ENCODE measurements at places on chromosomes 7 and 10.
A peak's percentile ranks its signal among the peaks of the same experiment; 100 is the strongest.

GRCh38 chr7:153381275-153382040 lies 621.9 kb downstream of the ACTR3B start:
- no peak for DNase-seq

DNA sequence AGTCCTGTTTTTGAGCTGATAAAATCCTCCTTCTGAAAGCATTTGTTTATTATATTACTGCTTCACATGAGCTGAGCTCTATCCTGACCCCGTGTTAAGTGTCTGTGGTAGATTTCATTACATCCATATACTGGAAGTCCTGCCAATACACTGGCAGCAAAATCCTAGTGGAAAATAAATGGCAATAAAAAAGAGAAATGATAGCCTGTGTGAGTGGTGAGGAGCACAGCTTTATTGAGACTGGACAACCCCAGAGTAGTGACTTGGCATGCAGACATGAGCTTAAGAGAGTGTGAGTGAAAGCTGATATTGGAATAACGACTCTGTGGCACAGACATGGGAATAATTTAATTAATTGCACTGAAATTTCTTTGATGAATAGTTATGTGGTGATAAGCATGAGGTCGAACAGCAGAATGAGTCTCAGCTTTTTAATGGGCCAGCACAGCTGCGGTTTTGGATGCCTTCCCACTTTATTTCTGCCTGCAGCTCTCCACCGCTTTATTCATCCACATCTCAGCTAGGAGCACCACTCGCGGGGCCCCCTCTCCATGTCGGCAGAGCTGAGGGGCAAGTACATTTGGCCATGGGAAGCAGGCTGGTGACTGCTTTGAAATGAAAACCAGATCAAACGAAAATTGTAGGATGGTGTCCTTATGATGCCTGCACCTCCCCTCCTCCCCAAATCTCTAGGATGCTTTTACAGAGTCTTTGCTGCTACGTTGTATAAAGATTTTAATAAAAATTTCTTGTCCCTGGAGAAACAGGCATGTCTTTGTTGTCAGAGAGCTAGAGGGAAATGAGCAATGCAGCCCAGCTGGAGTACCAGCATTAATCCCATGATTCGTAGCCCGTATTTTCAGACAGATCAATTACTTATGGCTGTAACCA lies 494.3 kb downstream of the AUTS2 start:
- DNase-seq: peak; percentile 6

- DNase-seq: no peak
These were observed 25.1 kb upstream of the DDIT4 start for GRCh38 chr10:72248468-72249151.

DNA sequence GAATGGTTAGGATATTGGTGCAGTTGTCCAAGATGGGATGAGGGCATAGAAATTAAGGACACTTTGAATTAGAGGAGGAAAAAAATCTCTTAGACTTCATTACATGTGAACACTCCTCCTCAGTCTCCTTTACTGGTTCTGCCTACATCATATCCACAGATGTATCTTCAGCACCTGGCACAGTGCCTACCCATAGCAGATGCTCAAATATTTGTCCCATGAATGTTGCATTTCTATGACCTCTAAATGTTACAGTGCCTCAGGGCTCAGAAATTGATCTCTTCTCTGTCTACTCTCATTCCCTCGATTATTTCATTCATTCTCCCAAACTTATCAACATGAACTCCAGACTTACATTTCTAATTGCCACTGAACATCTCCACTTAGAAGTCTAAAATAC lies 17.1 kb downstream of the CNNM1 start:
- peak; percentile 15 for DNase-seq

DNA sequence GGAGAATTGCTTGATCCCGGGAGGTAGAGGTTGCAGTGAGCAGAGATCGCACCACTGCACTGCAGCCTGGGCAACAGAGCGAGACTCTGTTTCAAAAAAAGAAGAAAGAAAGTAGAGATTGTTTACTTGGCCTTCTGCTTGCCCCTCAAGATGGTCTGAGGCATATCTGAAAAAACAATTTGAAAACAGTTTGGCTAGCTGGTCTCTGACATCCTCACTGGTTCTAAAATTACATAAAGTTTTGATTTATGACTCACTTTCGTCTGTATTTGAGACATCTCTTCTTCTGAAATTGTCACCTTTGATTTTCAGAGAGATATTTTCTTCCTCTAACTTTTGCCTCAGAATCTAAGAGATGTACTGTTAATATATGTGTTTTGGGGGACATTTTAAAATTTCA lies 49.6 kb upstream of the HELLS start:
- no peak for DNase-seq

- peak; percentile 7 for DNase-seq
These were observed 43.3 kb upstream of the NFKB2 start for GRCh38 chr10:102352066-102352715.

DNA sequence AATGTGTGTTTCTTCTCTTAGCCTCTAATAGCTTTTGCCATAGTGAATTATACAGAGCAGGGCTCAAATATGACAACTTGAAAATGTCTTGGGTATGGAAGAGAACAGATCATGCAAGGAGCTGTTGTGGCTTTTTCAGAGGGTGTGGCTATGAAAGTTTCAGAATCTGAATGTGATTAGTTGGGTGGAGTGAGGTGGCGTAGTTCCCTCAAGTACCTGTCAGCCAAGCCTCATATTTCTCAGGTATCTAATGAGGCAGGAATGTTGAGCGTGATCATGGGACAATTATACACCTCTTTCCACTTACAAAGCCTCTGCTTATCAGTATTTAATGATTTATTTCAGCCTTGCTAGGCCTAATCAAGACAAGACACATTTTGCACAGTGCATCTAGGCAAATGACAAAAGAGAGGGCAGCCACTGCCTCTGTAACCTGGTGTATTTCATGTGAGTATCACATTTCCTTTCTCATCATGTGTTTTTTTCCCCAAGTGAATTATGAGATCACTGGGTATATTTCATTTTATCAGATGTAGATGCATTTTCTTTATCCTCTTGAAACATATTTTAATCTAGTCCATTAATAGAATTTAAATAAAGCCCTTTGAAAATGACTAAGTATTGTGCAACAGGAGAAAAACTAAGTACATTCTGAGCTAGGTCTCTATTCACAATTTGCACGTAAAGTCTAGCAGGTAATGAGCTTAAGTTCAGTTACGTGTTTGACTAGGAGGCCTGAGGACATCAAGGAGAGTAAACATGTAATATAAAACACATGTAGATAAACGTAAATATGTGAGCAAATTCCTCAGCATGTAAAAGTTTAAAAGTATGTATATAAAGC lies 644.4 kb upstream of the IGFBP3 start:
- no peak for DNase-seq

GRCh38 chr7:142587578-142588191 lies 161.6 kb upstream of the PRSS1 start:
- DNase-seq: no peak

DNA sequence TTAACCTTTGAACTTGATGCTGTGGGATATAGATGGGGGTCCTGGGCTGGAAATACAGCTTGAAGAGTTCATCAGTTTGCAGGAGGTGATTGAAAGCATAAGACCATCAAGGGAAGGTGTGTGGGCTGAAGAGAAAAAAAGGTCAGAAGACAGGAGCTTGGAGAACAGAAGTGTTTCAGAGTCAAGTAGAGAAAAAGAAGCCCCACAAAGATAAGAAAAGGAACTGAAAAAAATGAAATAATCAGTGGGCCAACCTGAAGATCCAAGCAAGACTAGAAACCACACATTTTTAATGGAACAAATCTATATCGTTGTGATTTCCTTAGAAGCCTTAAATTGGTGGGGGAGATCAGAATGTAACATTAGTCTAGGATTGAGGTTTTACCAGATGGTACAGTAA lies 22.5 kb downstream of the ZEB1 start:
- no peak for DNase-seq

- DNase-seq: no peak
These were observed 7.5 kb upstream of the KLF14 start for GRCh38 chr7:130741331-130741995.

DNA sequence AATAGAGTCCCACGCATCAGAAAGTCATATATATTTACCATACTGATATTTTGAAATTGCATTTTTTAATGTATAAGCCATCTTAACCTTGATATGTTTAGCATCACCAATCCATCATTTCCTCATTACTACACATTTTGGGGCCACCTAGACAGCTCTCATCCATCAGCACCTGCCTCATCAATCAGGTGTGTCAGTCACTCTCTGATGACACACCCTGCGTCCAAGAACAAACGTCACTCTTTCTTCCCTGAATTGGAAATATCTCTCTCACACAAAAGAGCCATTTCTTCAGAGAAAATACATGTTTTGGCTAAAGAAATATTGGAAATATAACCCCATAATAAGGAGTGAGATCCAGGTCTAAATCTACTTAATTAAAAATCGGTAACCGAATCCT lies 38.9 kb upstream of the RSU1 start:
- DNase-seq: no peak

- no peak for DNase-seq
These were observed 492.5 kb downstream of the ETV1 start for GRCh38 chr7:13496976-13497375.

DNA sequence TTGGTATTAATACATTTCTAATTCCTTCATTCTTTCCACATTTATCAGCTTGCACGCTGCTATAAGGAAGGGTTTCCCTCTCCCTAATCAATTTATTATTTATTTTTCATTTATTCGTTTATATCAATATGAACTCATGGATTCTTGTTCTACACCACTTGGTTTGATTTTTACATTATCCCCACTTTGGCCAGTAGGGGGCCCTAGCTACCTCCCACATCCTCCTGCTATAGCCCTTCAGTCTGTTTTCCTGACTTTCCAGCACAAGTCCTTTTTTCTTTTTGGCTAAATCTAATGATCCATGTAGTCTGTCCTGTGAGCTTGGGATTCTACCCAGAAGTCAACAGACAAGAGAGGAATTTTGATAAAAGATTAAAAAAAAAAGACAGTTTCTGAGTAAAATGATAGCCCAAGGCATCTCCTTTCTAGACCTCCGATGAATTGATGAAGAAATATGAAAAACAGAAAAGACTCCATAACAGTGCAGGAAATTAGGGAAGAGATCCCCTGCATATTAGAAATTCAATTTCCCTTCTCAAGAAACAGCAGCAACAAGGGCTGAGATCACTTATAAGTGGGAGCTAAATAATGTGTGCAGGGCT lies 47.7 kb downstream of the LYZL2 start:
- DNase-seq: no peak

DNA sequence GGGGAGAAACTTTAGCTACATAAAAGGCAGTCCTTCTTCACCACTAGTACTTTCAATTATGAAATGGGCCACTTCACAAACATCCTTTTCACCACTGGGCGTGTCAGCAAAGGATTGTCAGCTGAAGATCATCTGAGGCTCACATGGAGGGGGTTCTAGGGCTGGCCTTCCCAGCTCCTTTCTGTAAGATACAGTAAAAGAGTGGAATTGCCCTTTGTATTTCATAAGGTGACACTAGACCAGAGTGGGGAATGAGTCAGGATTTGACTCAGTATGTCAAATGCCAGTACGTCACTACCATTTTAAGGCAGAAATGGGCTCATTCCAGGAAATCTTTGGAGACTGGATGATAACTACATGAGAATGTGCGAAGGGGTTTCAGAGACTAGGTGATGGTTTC lies 21.2 kb upstream of the BLOC1S2 start:
- DNase-seq: no peak

DNA sequence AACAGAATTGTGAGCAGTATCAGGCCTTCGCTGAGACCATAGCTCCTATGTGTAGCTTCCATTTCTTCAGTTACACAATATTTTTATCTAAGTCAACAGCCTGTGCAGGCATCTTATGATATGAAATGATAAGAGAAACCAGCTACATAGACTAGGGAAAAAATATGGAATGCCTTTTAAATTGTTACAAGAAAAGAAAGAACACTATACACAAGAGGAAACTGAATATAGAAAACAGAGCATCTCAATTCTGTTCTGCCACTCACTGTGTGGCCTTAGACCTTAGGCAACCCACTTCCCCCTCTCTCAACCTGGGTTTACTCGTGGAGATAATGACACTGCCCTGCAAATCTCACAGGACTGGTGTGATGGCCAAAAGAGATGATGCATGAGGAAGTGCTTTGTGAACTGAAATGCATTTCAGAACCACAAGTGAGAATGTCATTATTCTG lies 132.9 kb downstream of the LRRN3 start:
- DNase-seq: no peak

DNA sequence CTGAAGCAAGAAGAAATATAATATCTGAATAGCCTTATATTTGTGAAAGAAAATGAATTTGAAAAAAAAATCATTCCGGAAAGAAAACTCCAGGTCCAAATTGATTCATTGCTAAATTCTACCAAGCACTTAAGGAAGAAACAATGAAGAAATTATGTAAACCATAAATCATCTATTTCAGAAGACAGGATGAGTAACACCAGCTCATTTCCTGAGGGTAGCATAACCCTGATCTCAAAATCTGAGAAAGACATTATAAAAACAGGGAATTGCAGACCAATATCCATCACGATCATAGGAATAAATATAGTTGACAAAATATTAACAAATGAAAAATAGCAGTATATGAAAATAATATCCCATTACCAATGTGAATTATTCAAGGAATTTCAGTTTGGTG lies 70.1 kb upstream of the RAB18 start:
- DNase-seq: no peak

GRCh38 chr10:30559180-30559579 lies 70.4 kb downstream of the LYZL2 start:
- DNase-seq: no peak

GRCh38 chr7:92732316-92733036 lies 103.9 kb downstream of the CDK6 start:
- no peak for DNase-seq

- no peak for DNase-seq
These were observed at the start of gene MYL7 for GRCh38 chr7:44141221-44141850. TSS of gene MYL7 (minus strand) at chr7:44141332. CDS start at chr7:44141305, 27 bp downstream.

DNA sequence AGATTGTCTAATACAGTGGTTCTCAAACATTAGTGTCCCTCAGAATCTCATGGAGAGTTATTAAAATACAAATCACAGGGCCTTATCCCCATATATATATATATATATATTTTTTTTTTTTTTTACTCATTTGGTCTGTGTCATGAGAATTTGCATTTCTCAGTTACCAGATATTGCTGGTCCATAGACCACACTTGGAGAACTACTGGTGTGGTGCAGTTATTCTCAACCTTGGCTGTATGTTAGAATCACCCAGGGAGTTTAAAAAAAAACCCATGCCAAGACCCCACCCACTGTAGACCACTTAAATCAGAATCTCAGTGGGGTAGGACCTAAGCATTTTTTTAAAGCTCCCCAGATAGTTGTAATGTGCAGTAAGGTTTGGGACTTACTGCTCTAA lies 179.9 kb downstream of the AUTS2 start:
- DNase-seq: no peak

DNA sequence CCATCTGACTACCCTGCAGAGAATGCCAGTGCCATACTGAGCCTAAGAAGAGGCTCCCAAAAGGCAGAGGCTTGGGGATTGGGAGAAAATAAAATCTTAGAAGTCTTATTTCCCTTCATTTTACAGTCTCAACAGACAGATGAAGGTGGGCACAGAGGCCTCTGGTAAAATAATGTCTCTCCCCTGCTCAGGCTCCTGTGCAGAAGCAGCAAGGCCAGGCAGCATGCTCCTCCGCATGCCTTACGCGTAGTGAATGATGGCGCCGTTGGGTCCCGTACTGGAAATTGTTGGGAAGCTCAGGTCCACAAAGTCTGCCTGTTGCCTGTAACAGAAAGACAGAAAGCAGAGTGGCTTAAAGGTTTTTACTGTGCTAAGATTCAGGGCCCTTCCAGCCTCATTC lies 45.8 kb downstream of the XPNPEP1 start:
- no peak for DNase-seq

GRCh38 chr7:20402747-20403230 lies 72.1 kb downstream of the ITGB8 start:
- DNase-seq: no peak
